Activated B cell treated with CpG ODN at 0.5 μM for 24 hours (primary cell): ENCODE measurements at places on chromosomes 1 and 21.

DNA sequence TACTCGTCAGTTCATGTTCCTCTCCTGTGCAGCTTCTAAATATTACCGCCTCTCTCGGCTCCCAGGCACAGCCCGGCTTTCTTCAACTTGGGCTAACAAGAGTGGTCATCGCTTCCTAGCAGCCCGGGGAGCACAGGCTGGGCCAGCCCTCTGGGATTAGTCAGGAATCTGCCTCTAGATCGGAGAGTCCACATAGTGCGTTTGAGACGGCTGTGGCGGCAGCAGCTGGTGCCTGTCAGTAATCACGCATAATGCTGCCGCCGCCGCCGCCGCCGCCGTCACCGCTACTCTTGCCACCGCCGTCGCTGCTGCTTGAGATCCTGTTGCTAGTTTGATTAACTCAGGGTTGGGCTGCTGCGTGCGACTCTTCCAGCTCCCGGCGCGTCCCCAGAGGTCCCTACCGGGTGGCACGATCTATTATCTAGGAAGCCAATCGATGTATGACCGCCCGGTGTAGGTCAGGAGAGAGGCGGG, at the start of gene RXRG:
TSS of gene RXRG (minus strand) at position 230 of the 474 bp plus-strand sequence. CDS start 233 bp downstream, outside the sequence.
- DNase-seq = no peak

DNA sequence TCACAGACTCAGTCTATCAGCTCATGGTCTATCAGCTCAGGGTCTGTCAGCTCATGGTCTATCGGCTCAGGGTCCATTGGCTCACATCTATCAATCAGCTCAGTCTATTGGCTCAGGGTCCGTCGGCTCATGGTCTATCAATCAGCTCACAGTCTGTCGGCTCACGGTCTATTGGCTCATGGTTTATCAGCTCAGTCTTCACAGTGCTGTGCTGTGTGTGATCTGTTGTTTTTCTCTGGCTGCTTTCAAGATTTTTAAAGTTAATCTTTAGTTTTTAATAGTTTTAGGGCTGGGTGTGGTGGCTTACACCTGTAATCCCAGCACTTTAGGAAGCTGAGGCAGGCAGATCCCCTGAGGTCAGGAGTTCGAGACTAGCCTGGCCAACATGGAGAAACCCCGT, 14.4 kb downstream of the C1orf159 start:
- DNase-seq = no peak

DNA sequence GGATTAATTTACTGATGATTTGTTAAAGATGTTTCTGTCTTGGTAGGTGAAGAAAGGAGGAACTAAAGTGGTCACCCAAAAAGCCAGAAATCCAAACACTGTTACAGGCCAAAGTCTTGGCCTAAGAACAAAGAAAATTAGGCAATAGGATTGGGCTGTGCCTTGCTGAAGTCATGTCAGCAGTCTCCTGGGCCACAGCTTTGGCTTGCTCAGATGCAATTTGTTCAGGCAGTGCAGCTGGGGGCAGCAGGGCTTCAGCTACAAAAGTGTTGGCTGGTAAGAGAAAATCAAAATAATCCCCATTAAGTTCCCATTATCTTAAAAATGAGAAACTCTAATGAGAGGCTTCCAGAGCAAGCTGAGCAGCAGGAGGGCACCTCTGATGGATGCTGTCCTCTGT, 14.0 kb upstream of the RAP1A start:
- no peak for DNase-seq

DNA sequence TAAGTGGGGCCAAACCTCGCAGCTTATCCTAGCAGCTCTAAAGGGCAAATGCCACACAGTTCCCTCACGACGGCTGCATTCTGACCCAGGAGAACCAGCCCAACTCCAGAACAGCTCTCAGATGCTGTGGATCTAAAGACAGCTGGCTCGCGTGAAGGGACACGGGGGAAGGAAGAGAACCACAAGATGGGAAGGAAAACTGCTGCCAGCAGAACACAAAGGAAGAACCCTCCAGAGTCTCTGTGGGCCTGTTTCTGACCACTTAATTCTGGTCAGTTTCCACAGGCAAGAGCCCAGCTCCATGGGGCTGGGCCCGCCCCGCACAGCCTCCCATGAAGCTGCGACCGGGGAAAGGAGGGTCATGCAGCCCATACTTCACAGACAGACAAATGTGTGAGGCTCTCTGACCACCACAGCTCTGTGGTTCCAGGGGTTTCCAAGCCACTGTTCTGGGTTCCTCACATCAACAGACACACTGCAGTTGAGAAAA, 61.1 kb downstream of the SLC45A1 start:
- DNase-seq = no peak

- DNase-seq = no peak
Measured at GRCh38 chr1:44707959-44708831, 22.8 kb downstream of the RNU5D-1 start.

- DNase-seq = no peak
Measured at GRCh38 chr21:41741253-41742072, 25.4 kb downstream of the RIPK4 start.

GRCh38 chr1:54498383-54499096, 49.5 kb upstream of the ACOT11 start:
- no peak for DNase-seq

- no peak for DNase-seq
Measured at GRCh38 chr1:214290424-214291037, 9.6 kb downstream of the SMYD2 start.
